ENCODE measurements at places on chromosomes 11 and 22.

GRCh38 chr11:128465531-128465930 is 121.8 kb downstream of the ETS1 start:
- DNase-seq: no peak

DNA sequence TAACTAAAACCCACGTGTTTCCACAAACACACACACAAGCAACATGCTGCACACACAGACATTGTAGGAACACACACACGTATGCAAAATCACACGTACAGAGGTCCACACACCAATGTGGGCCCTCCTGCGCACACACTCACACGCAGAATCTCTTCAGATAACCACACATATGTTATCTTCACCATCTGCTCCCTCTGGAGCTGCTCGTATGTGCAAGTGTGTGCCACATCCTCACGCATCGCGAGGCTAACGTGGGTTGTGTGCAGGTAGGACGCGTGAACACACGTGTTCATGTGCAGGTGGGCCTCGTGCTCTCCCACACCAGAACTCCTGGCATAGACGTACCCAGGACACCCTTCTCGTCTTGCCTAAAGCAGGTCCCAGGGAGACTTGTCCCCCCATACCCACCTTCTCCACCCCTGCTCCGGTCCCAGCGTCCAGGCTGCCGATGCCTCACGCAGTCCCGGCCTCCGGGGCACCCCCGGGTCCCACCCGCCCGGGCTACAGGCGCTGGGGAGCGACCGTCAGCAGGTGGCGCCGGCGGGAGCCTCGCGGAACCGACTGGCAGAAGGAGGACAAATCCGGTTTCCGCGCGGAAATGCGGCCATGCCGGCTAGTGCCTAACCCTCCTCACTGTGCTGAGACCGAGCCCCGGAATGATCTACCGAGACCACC is 10.3 kb upstream of the IGSF9B start:
- DNase-seq: no peak

DNA sequence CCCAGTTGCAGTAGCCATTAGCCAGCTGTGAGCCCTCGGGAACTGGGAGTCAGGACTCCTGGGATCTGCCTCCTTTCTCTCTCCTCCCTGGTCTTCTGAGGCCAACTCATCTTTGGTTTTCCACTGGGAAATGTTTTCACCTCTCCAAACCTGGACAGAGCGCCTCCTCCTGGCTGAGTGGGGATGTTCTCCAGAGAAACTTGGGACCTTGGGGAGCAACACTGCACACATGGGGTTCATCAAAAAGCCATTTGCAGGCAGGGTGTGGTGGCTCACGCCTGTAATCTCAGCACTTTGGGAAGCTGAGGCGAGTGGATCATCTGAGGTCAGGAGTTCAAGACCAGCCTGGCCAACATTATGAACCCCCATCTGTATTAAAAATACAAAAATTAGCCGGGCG is 145.4 kb downstream of the NECTIN1 start:
- no peak for DNase-seq

- DNase-seq: no peak
These were observed 43.7 kb downstream of the WNT11 start for GRCh38 chr11:76162336-76163288.

GRCh38 chr11:35688023-35688422 is 25.4 kb downstream of the TRIM44 start:
- DNase-seq: peak; percentile 21

- DNase-seq: no peak
These were observed 131.3 kb downstream of the AASDHPPT start for GRCh38 chr11:106208760-106209159.

DNA sequence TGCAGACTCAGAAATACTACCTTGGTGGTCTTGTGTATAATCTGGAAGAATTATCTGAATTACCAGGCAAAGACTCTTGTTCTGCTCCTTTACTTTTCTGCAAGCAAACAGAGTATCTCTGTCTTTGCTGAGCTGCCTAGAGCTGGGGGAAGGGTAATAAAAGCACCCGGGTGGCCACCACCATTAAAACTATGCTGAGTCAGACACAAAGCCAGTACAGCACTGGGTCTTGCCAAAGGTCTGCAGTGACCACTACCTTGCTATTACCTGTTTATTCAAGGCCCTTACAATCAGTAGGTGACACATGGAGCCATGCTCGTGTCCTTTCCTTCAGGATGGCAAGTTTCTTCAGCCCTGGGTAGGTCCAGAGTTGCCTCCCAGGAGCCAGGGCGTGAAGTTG is 420.6 kb upstream of the CNTN5 start:
- DNase-seq: no peak

- DNase-seq: peak; percentile 26
These were observed 2.8 kb upstream of the BSX start for GRCh38 chr11:122984186-122985011.

- no peak for DNase-seq
These were observed 119.2 kb downstream of the TIMP3 start for GRCh38 chr22:32920734-32921133.

DNA sequence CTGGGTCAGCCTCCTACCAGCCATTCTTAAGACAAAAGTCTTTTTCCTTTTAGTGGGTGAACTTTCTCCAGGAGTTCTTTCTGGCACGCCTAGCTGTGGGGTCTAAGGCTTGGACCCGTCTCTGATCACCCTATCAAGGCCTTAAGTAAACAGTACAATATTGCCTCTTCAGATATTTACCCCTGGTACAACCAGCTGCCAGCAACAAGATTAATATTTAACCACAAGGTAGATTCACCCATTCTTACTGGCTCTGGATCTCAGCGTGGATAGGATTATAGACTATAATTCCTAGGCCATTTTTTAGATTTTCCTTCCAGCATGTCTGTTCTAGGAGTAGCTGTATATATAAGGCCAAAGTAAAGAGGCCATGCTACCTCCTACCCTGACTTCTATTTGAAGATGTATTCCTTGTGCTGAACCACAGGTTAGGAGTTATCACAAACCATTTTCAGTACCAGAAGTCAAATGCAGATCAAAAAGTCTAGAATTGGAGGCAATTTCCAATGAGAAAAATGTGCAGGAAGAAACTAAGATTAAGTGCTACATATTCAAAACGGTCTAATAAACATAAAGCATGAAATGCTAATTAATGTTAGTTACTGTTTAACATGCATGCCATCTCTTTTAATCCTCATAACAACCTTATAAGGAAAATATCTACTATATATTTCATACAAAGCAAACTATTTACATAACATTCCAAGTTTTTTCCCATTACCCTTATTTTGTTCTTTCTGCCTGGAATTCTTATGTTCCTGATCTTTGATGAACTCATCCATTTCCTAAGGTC is 110.0 kb upstream of the SYN3 start:
- no peak for DNase-seq

DNA sequence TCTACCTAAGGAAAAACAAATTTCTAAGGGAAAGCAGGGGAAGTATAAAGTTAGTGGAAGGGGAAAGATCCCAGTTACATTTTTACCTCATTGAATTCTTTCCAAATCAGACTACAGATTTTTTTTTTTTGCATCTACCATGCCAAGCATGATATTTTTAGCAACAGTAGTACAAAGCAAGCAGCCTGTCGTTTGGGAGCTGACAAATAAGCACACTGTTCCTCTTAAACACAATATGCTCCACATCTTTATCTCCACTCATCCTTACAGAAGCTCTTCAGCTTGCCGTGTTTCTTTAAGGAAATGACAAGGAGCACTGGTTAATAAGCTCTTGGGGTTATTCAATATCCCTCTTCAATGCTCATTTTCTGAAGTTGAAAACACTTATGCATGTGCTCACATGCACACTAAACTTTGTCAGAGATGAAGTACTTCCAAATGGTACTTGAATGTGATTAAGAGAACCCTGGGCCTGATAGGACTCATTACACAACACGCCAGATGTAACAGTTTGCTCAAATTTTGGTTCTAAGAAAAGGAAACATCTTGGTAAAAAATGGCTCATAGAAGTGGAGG is 53.8 kb downstream of the PAX6 start:
- peak; percentile 16 for DNase-seq

DNA sequence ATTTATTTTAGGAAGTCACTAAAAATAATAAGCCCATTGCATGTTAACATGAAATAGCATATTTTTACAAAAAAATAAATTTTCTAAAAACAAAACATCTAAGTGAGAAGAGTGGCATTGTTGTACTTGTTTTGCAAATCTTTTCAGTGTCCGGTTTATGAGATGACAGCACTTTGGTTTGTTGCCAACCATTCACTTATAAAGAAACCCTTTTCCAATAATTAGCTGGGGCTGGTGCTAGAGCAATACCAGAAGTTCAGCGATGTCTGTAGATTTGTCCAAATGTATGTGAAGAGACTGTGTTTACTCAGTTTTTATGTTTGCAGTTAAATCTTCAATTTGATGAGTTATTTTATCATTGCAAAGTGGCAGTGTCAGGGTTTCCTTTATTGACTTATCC is 22.1 kb upstream of the KRTAP5-7 start:
- no peak for DNase-seq

- no peak for DNase-seq
These were observed 25.6 kb downstream of the OR2AG2 start for GRCh38 chr11:6746086-6746618.
